Activated naive CD8-positive, alpha-beta T cell treated with anti-CD3 and anti-CD28 coated beads, Interleukin-2, amount 50 U/mL, for 16 hours (primary cell): ENCODE measurements at places on chromosomes 11 and 22.
A peak's percentile ranks its signal among the peaks of the same experiment; 100 is the strongest.

DNA sequence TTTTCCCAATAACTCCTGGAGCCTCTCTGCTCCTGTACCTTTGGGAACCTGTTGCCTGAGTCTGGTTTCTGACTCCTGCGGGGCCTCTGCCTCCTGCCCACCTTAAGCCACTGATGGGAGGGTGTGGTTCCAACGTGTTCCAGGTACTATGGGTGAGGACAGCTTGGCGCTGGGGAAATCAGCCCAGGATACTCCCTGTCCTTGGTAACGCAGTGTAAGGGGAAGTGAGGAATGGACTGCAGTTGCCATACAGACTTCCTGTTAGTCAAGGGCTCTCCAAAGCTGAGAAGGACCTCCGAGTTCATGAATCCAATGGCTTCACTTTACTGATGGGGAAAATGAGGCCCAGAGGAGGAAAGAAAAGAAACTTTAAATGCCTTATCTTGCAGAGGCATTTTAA lies 1.2 kb upstream of the MARK2 start:
- no peak for DNase-seq

DNA sequence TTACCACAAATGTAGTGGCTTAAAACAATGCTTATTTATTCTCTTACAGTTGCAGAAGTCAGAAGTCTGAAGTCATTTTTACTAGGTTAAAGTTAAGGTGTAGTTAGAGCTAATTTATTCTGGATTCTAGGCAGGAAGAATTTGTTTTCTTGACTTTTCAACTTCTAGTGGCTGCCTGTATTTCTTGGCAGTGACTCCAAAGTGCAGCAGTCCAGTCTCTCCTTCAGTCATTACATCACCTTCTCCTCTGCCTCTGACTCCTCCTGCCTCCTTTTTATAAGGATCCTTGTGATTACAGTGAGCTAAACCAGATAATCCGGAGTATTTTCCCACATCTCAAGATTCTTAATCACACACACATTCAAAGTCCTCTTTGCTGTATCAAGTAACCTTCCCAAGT lies 581.4 kb downstream of the KCNA4 start:
- no peak for DNase-seq

DNA sequence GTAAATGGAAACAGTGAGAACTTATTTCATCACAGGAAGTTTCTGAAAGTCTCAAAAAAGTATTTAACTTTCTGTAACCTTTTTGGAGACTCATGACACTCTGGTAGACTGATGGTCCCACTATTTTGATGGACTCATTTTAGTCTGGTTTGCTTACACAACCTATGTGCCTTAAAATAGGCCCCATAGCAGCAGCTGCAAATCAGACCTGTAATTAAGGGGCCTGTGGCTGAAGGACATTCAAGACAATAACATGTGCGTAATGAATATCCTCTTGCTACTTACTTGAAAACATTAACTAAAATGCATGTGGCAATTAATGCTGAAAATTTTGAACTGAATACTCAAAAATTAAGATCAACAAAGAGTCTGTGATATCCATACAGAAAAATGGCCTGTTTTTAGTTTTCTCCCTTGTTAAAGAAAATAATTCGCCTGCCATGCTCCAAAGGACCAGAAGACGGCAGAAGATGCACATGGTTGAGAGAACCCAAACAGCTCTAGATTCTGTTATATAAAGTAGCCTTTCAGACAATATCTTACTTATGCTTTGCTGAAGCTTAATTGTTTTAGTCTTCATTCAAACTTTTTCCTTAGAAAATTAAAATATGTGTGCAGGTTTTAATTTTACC lies 568.5 kb downstream of the KCNA4 start:
- no peak for DNase-seq

- peak; percentile 66 for DNase-seq
Observed at GRCh38 chr11:65572356-65573051, at the start of gene FAM89B. FAM89B (plus strand) TSS chr11:65572538; CDS start chr11:65572670, 132 bp downstream.
